ENCODE measurements at places on chromosomes 3 and 15. TPM values are rescaled to one million over a fixed set of nuclear protein-coding genes. Genes with fewer than 3 reads are reported as not detected.

The ALDH1L1 gene
- not detected for total RNA-seq

The C15orf62 gene
- 2.4 TPM for total RNA-seq

The WDR49 gene
- not detected for total RNA-seq

The LRRC31 gene
- total RNA-seq: not detected

The POMGNT2 gene
- total RNA-seq: 8.8 TPM

The GOLGA6D gene
- total RNA-seq: not detected

The SLC51B gene
- total RNA-seq: not detected

The TMEM266 gene
- not detected for total RNA-seq

The GHSR gene
- total RNA-seq: not detected

The DAZL gene
- not detected for total RNA-seq

The GOLGA8M gene
- 7.7 TPM for total RNA-seq

The UNC13C gene
- not detected for total RNA-seq

The GOLGA6L10 gene
- total RNA-seq: 4.2 TPM

The FSIP1 gene
- total RNA-seq: 0.68 TPM

The CIB2 gene
- 0.88 TPM for total RNA-seq

The INSYN1 gene
- total RNA-seq: not detected

The ADGRG7 gene
- total RNA-seq: not detected

The TRPM1 gene
- not detected for total RNA-seq

The HACD3 gene
- 33.3 TPM for total RNA-seq

The ZNF80 gene
- total RNA-seq: 5.3 TPM

All from activated naive CD8-positive, alpha-beta T cell treated with anti-CD3 and anti-CD28 coated beads, Interleukin-2, amount 10 ng/mL, durations not matched to agents 7 days and 5 days (primary cell).